ENCODE measurements at places on chromosomes 1 and 21.
A peak's percentile ranks its signal among the peaks of the same experiment; 100 is the strongest.

- peaks cover 35% of the 10 kb centered on the region for H3K4me1 ChIP-seq
- no peaks in the 10 kb centered on the region for H3K27me3 ChIP-seq
- no peaks in the 10 kb centered on the region for H3K36me3 ChIP-seq
Observed at GRCh38 chr21:42981214-42981523, 6.8 kb downstream of the PKNOX1 start.

GRCh38 chr1:1387098-1388077 lies 11.7 kb downstream of the CCNL2 start:
- H3K27ac ChIP-seq, result no peak overlapping the region
- no peaks in the 10 kb centered on the region for H3K27me3 ChIP-seq
- H3K4me1 ChIP-seq, result no peaks in the 10 kb centered on the region
- H3K36me3 ChIP-seq, result peaks cover 8% of the 10 kb centered on the region
- DNase-seq, result no peak

DNA sequence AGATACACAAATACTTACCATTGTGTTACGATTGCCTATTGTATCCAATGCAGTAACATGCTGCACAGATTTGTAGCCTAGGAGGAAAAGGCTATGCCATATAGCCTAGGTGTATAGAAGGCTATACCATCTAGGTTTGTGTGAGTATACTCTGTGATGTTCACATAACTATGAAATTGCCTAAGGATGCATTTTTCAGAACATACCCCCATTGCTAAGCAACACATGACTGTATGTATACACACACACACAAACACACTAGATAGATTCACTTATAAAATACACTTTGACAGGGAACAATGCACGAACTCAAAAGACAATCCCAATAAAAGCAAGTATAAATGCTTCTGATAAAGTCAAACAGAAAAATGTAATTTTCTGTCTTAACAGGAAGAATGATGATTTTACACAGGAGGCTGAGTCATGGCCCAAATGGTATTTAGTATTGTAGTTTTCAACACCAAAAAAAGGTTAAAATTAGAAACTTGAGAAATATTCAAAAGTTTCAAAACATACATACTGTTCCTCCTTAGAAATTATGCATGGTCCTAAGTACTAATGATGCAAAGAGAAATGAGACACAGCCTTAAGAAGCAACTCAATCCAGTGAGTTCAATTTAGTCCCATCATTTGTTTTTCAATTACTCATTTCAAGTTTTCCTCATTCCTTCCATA lies 12.2 kb downstream of the FH start:
- H3K36me3 ChIP-seq, result peaks cover 14% of the 10 kb centered on the region
- H3K4me1 ChIP-seq, result peaks cover 6% of the 10 kb centered on the region
- no peak for DNase-seq
- H3K4me3 ChIP-seq, result no peak overlapping the region
- H3K27ac ChIP-seq, result no peak overlapping the region
- H3K27me3 ChIP-seq, result no peaks in the 10 kb centered on the region

- H3K36me3 ChIP-seq, result peaks cover 3% of the 10 kb centered on the region
- peak within 1 kb of the TSS; percentile 87 for H3K27ac ChIP-seq
- peaks cover 30% of the 10 kb centered on the region for H3K4me1 ChIP-seq
- peak; percentile 72 for DNase-seq
Observed at GRCh38 chr21:41766883-41767605, at the start of gene RIPK4. Gene RIPK4 (minus strand): TSS chr21:41767052. CDS start chr21:41767041, 11 bp downstream.

- H3K27ac ChIP-seq, result no peak overlapping the region
- DNase-seq, result no peak
- no peak overlapping the region for H3K4me3 ChIP-seq
- no peaks in the 10 kb centered on the region for H3K4me1 ChIP-seq
Observed at GRCh38 chr1:34547046-34547674, 207.7 kb upstream of the GJB5 start.

DNA sequence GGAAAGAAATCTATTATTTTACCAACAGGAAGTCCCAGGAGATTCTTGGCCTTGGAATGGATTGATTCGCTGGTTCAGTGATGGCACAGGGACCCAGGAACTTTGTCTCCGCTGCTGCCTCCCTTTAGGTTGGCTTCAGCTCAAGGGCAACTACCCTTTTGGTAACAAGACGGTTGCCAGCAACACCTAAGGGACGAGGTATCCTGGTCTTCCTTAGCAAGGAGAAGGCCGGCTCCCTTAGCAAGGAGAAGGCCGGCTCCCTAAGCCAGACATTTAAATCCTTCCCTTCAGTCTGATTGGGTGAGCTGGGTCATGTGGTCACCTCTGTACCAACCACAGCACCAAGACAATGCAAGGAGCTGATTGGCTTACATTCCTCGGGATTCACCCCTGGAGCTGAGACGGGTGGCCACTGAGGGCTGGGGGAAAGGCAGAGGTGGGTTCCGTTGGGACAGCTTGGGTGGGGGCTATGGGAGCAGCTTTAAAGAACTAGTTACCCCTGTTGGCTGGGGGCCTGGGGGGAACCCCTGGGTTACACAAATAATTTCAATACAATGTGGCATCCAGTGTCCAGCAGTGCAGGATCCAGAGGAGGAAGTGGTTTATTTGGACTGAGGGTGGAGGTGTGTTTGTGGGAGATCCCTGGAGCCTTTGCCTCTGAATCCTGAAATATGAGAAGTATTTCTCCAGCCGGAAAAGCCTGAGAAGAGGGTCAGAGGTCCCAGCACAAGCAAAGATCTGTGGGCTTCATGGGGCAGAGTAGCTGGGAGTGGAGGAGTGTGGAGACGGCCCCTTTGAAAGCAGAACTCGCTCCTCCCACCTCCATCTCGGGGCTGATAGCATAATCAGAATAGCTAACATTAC lies 20.7 kb upstream of the CLIC4 start:
- H3K36me3 ChIP-seq, result no peaks in the 10 kb centered on the region
- H3K27ac ChIP-seq, result no peak overlapping the region
- H3K4me1 ChIP-seq, result peaks cover 19% of the 10 kb centered on the region
- H3K4me3 ChIP-seq, result no peak overlapping the region
- H3K27me3 ChIP-seq, result no peaks in the 10 kb centered on the region

DNA sequence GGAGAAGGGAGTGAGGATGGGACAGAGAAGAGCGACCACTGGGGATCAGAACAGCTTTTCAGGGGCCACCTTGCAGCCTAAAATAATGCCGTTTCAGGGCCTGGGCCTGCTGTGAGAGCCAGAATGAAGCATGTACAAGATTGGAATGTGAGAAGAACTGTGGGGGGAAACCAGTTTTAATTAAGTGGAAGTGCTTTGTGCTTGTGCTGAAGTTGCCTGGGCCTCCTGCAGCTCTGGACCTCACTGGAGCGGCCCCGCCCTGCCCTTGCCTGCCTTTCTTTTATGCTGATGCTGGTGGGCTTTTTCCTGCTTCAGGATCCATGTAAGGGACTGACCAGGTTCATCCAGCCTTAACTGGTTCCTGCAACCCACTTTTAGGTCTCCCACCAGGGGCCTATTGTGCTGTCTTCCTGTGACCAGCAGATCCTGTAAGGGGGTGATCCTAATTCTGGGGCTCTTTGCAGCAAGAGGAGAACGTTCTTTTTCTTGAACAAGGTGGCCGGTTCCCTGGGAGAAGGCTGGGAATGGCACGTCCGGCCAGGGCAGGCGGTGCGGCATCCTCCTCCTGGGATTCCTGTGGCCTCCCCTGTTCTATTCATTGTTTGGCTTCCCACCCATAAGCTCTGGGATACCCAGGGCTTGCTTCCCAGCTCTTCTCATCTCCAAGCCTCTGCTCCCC lies 3.2 kb downstream of the C1orf226 start:
- H3K36me3 ChIP-seq, result no peaks in the 10 kb centered on the region
- H3K27me3 ChIP-seq, result peaks cover 9% of the 10 kb centered on the region
- no peak overlapping the region for H3K27ac ChIP-seq
- no peaks in the 10 kb centered on the region for H3K4me1 ChIP-seq
- no peak overlapping the region for H3K4me3 ChIP-seq
- no peak for DNase-seq

GRCh38 chr21:41839387-41840000 lies 39.6 kb downstream of the PRDM15 start:
- no peaks in the 10 kb centered on the region for H3K27me3 ChIP-seq
- no peak for DNase-seq
- no peaks in the 10 kb centered on the region for H3K4me1 ChIP-seq
- H3K27ac ChIP-seq, result no peak overlapping the region
- H3K4me3 ChIP-seq, result no peak overlapping the region

DNA sequence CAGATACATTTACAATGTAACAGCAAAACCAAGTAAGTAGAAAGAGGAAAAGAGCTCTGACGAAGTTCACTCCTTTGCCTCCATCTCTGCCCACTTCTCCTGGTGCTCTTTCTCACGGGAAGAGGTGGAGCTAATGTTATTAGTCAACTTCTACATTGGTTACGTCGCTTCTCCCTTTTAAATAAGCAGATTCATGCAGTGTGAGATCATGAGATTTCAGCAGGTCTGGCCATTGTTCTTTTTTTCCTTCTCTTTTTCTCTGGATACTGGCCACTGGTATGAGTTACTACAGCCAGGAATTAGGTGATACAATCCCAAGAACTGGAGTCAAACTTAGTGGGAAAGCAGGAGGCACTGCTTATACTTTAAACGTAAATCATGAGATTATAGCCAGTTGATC lies 207.1 kb downstream of the AKT3 start:
- H3K4me3 ChIP-seq, result no peak overlapping the region
- H3K4me1 ChIP-seq, result peaks cover 16% of the 10 kb centered on the region
- peaks cover 3% of the 10 kb centered on the region for H3K36me3 ChIP-seq
- no peak for DNase-seq
- H3K27ac ChIP-seq, result no peak overlapping the region

DNA sequence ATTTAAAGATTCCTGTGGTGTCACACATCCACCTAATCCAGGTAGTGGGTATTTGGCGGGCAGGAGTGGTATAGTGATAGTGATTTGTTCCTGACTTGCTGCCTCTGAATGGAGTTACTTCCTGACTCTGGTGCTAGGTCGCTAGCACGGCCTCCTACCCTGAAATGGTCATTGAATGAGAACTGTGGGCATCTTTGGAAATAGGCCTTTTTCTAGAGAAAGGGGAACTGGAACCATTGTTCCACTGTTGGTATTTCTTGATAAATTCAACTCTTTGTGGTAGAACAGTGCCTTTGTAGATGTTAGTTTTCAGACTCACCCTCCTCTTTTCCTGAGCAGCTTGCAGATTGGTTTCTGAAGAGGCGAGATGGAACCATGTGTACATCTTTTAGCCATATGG lies 1.5 kb downstream of the QSOX1 start:
- no peak overlapping the region for H3K27ac ChIP-seq
- peak overlapping the region; percentile 98 for H3K4me3 ChIP-seq
- peaks cover 6% of the 10 kb centered on the region for H3K36me3 ChIP-seq
- peaks cover 36% of the 10 kb centered on the region for H3K4me1 ChIP-seq

DNA sequence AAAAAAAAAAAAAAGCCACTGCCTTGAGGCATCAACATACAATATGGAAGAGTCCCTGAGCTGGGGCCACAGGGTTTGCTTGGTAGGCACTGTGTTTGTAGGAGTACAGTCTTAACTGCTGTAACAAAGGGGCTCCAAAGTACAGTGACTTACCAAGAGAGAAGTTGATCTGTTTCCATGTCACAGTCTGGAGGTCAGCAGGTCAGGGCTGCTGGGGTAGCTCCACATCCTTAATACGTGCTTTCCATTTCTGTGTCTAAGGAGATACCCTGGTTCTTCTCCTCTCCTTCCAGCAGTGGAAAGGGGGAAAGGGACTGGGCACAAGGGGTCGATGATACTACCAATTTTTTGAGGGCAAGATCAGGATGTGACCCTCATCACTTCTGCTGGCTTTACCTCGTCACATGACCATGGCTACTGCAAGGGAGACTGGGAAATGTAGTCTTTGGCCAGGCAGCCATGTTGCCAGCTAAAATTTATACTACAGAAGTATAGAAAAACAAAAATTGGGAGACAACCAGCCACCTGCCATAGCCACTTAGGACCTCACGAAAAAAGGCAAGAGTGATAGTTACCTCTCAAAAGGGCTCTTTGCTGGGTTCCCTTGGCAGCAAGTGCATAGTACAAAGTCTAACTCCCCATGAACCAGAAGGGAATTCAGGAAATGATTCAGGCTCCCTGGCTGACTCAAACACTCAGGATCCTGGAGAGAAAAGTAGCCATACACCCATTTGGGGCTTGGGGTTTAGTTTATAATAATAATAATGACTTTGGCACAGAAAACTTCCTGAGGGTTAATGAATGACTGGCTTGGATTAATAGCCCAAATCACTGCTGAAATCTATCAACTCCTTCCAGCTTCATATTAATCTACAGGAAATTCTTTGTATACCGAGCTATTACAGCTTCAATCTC lies 52.7 kb upstream of the ATP5PO start:
- no peaks in the 10 kb centered on the region for H3K27me3 ChIP-seq
- H3K4me1 ChIP-seq, result peaks cover 31% of the 10 kb centered on the region
- peaks cover 2% of the 10 kb centered on the region for H3K36me3 ChIP-seq
- no peak overlapping the region for H3K4me3 ChIP-seq

- H3K4me3 ChIP-seq, result no peak overlapping the region
- H3K36me3 ChIP-seq, result peaks cover 1% of the 10 kb centered on the region
Observed at GRCh38 chr1:176815621-176816020, 348.9 kb downstream of the ASTN1 start.

GRCh38 chr1:55054396-55054795 lies 15.0 kb downstream of the PCSK9 start:
- H3K27me3 ChIP-seq, result no peaks in the 10 kb centered on the region
- H3K27ac ChIP-seq, result no peak overlapping the region
- H3K4me3 ChIP-seq, result no peak overlapping the region
- no peak for DNase-seq
- H3K4me1 ChIP-seq, result no peaks in the 10 kb centered on the region

DNA sequence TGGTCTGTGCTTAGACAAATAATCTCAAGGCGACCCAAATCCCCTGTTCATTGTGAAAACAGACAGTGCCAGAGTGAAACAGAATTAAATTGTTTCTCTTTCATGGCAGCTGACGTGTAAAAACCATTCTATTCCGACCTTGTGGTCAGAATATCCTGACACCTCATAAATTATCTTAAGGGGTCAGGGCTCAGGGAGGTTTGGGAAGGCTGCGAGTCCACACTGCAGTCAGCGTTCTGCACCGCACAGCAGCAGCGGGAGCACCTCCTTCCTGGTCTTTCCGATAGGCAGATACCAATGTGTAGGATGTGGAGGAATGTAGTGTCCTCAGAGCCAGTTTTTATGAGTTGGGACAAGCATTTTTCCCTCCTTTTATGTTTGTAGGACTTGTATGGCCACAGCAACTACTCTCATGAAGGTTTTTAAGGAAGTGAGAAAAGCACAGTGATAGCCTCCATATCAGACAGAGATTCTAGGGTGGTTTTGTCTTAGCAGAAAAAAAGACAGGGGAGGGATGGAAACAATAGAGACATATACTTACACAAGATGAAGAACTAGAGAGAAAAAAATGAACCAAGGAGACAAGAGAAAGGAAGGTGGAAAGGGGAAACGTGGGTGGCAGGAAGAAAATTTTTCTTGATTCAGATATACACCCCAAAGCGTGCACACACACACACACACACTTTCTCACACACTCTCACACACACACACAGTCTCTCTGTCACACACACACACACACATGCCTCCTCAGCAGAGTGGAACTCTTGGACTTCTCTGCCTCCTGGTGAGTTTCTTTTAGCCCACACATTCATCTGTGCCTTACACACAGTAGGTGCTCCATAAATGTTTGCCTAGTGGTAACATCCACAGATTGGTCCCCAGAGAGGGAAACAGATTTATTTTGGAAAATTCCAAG lies 68.6 kb downstream of the NTMT2 start:
- DNase-seq, result no peak
- H3K4me1 ChIP-seq, result peaks cover 5% of the 10 kb centered on the region
- no peaks in the 10 kb centered on the region for H3K36me3 ChIP-seq
